Activated CD8-positive, alpha-beta memory T cell treated with anti-CD3 and anti-CD28 coated beads for 48 hours (primary cell): ENCODE measurements at places on chromosomes 6 and 20.
A peak's percentile ranks its signal among the peaks of the same experiment; 100 is the strongest.

DNA sequence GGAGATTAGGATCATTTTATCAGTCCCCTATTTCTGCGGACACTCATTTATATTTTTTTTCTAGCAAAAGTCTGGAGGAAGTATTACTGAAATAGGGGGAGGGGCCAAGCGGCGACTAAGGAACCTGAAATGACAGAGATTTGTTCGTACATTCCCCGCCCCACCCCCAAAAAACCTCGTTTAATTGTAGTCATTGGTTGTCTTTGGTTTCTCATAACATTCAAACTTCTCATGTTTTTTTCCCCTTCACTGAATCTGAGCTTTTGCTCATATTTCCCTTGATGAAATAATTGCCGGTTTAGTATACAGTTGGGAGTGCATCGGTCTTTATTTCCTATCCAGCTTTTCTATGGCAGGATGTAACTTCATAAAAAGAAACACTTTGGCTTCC, 768 bp upstream of the FYN start:
- DNase-seq, result no peak

GRCh38 chr20:53092772-53093300, 120.7 kb downstream of the TSHZ2 start:
- no peak for DNase-seq

GRCh38 chr20:59207742-59208357, 44.2 kb downstream of the ZNF831 start:
- DNase-seq, result peak; percentile 61

DNA sequence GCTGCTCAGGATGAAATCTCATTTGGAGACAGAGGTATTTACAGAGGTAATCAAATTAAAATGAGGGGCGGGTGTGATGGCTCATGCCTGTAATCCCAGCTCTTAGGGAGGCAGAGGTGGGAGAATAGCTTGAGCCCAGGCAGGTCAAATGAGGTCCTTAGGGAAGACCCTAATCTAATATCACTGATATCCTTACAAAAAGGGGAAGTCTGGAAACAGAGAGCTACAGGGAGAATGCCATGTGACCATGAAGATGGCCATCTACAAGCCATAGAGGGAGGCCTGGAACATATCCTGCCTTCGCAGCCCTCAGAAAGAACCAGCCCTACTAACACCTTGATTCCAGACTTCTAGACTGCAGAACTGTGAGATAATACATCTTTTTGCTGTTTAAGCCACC, 8.3 kb downstream of the MTCL3 start:
- DNase-seq, result no peak

DNA sequence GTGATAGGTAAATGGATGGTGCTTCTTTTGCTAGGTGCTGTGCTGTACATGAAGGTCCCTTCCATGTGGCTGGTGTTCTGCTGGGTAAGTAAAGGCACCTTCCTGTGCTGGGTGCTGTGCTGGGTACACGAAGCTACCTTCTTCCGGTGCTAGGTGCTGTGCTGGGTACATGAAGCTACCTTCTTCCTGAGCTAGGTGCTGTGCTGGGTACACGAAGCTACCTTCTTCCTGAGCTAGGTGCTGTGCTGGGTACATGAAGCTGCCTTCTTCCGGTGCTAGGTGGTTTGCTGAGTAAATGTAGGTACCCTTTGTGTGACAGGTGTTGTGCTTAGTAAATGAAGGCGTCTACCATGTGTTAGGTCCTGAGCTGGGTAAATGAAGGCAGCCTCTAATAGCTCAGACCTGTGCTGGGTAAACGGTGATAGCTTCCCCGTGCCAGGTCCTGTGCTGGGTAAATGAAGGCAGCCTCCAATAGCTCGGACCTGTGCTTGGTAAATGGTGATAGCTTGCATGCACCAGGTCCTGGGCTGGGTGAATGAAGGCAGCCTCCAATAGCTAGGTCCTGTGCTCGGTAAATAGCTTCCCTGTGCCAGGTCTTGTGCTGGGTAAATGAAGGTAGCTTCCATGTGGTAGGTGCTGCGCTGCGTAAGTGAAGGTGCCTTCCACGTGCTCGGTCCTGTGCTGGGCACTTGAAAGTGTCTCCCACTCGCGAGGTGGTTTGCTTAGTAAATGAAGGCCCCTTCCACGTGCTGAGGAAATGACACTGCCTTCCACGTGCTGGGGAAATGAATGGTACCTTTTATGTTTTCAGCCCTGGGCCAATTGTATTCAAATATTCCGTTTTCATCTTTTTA, 115.5 kb downstream of the ERMARD start:
- no peak for DNase-seq

- DNase-seq, result no peak
These were observed 1.5 kb upstream of the ERVFRD-1 start for GRCh38 chr6:11113038-11113437.

DNA sequence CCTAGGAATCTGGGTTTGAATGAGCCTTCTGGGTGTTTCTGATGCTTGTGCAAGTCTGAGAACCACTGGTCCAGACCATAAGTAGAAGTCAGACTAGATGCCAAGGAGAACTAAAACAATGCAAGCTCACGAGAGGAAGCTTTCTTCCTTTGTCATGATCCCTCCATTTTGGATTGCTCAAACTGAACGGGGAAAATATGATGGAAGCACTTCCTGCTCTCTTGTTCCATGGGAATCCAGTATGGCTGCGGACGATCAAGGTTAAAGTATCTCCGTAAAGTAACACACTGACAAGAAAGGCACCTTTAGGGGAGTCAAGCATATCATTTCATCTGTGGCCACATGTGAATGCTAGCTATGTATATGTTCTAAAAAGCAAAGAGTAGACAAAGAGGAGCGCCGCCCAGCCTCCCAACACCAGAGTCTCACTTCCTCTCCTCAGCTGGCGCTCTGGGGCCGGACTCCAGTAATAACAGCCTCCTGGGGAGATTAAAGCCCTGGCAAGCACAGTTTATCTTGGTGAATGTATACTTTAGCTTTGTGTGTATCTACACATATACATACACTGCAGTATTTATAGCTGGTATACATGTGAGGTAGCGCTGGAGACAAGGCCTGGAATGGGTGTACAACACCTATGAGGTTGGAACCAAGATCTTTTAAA, 88.1 kb downstream of the FOXC1 start:
- DNase-seq, result no peak

DNA sequence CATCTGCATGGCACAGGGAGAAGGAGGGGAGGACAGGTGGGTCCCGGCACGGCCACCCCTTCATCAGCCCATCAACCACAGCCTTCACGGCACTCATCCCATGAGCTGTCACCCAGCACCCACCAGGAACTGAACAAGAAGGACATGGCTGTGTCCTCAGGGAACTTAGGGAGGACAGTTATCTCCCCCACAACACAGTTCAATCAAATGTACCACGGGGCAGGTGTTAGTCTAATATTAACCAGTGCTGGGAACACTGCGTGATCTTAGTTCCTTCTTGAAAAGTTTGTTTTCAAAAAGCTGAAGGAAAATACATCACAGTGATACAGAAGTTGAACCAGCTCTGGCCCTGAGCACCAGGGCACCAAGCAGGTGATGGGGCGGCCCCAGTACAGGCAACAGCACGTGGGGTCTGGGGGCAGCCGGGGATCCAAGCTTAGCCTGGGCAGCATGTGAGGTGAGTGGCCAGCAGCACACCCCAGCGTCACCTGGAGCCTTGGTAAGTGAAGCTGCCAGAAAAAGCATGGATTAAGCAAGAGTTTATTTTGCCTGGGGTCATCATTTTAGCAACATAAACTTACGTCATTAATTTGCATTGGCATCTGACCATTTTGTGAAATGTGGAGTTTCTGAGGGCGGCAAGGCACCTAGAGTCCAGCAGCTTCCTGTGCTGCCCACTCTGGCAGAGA, 35.5 kb upstream of the AFDN start:
- no peak for DNase-seq
